ENCODE measurements at places on chromosomes 7 and 10. TPM values are rescaled to one million over a fixed set of nuclear protein-coding genes. Genes with fewer than 3 reads are reported as not detected.
A peak's percentile ranks its signal among the peaks of the same experiment; 100 is the strongest.

- no peak for DNase-seq
These were observed 181.9 kb upstream of the TCF7L2 start for GRCh38 chr10:112768121-112768520.

- no peak for DNase-seq
These were observed 166.4 kb upstream of the COBL start for GRCh38 chr7:51482976-51483375.

DNA sequence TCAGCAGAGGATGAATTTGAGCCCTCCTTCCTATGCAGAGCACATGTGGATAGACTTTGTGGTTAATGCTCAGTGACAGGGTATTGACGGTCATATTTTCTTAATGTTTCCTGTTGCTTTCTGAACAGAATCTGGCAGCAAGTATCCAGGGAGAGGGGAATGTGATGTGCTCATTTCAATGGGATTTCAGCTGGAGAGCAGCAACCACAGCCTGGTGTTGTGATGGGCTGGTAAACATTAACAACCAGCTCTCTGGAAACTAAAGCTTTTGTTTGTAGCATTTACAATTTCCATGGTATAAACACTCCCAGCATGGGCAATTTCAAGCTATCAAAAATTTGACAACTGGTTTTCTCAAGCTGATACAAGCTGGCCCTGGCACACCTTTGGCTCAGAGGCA, 215.9 kb downstream of the SH2D4B start:
- DNase-seq, result no peak

PPP2R2D gene
- 18.3 TPM for total RNA-seq

GRCh38 chr10:78627254-78627795, 441.4 kb upstream of the ZMIZ1 start:
- no peak for DNase-seq

- no peak for DNase-seq
These were observed 8.1 kb upstream of the ARHGAP22 start for GRCh38 chr10:48613016-48613415.

GOLGA7B gene
- total RNA-seq, result 0.96 TPM

DNA sequence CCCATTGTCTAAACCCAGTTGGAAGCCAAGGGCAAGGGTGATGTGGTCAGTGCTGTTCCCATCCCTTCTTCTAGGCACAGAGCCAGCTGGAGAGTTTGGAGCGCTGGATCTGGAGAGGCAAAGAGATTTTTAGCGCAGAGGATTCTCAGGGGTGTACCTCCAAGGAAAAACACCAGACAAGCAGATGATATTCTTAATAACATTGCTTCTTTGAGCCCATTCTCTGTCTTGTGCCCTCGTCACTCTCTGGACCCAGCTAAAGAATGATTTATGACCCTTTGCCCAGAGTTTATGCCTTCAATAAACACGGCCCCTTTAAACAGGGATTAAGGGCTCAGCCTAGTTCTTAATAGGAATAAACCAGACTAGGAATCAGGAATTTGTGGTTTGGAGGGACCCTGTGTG, 4.7 kb upstream of the HIP1 start:
- DNase-seq, result peak; percentile 86

NRG3 gene
- total RNA-seq, result 0.72 TPM

ITIH2 gene
- not detected for total RNA-seq

GRCh38 chr10:118978316-118978997, 51.1 kb upstream of the NANOS1 start:
- no peak for DNase-seq

GRCh38 chr10:129560361-129560760, 93.3 kb downstream of the MGMT start:
- no peak for DNase-seq

DNA sequence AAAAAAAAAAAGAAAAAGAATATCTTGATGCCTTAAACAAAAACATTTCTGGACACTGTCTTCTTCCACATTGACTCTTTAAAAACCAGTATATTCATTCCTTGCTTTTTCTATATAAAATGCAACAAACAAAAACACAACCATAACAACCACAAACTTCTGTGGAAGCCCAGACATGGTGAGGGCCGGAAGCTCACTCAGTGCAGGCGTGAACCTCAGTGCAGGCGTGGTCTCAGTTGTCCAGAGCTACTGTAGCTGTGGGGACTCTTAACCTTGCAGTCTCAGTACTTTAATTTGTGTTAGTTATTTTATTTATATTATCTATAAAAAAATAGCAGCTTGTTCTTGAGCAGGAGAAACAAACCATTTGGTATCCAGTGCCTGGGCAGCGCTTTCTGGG, 131.8 kb downstream of the DOCK1 start:
- no peak for DNase-seq

DNA sequence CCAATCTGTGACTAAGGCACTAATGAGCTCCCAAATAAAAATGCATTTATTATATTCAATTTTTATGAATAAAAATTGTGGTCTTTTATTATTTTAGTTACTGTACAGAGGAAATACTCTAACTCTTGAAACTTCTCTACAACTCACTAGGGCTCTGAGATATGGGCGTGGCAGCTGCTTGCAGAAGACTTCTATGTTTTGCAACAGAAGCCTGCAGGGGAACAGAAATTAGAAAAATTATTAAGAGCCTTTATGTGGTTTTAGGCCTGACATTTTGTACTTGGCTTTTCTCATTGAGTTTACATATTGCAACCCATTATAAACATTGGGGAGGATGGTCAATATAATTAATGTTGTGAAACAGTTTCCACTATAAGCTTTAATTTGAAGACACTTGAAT, 581.4 kb downstream of the TNS3 start:
- DNase-seq, result no peak

GRCh38 chr7:4093483-4093882, 588.6 kb upstream of the FOXK1 start:
- no peak for DNase-seq

SH3PXD2A gene
- total RNA-seq, result 38.3 TPM

GRCh38 chr7:32216759-32217158, 146.6 kb upstream of the PDE1C start:
- no peak for DNase-seq

GRCh38 chr7:50603287-50603686, 38.1 kb upstream of the DDC start:
- DNase-seq, result no peak

DNA sequence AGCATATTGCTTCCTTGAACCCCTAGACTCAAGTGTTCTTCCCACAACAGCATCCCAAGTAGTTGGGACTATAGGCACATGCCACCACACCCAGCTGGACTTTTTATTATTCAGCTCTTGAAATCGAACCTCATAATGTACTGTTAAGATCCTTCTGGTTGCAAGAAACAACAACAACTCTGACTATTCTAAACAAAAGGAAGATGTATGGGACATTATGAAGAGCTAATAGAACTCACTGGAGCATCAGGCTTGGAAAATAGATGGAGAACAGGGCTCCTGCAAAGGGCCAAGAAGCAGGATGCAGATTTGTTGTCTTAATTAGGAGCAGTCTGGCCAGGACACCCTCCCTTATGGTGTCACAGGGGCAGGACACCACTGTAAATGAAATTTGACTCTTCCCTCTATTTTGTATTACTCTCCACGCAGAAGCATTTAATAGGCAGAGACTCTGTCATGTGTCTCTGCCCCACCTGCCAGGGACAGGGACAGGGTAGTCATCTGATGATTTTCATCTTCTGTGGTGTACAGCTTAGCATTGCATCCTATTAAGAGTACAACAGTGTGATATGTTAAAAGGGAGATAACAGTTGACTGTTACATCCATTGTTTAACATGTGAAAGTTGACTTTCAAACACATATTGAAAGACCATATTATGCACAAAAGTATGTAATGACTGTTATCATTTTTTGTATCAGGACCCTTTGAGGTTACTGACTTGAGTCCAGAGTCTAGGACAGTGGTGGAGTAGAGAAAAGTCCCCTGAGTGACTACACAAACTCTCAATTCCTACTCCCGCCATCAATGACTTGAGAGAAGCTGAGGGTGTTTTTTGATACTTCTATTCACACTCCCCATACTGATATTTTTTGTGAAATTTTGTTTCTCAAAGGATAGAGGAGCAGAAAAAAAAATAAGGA, 157.3 kb downstream of the LRRC4 start:
- DNase-seq, result no peak

DNA sequence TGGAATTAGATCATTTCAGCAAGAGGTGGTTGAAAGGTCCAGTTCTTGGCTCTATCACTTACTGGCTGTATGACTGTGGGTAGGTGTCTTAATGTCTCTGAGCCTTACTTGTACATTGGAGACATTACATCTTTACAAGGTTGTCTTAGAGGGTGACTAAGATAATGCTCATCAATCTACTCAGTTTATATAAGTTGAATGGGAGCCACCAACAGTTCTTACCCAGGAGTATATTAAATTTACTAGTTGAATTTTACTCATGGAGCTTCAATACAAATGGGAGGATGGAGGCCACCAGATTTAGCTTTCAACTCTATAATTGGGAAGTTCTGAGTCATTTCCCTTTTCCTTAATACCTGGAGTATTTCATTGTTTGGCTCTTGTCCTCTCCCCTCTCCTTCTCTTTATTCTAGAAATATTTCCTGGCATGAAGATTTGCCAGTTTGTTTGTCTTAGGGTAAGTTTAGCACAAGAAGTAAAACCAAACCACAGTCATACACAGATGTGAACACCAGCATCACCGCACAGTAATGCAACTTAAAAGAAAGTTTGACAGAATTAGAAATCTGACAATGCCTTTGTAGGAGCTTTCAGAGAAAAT, 222.8 kb downstream of the LRMDA start:
- no peak for DNase-seq

DNA sequence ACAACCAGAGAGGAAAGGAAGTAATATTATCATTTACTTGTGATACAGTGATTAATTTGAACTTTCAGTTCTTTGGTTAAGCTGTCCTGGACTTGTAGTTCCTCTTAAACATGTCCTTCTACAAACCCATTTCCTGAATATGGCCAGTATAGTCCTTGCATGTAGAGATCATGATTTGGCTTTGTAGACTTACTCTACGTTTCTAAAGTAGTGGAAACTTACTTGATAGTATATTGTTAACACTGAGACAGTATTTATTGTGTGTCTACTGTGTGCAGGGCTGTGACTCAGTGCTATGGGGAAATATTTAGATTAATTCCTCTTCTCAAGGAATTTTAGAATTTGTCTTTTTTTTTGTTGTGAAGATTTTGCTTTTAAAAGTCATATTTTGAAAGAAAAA, 109.5 kb downstream of the NRF1 start:
- no peak for DNase-seq
